ENCODE measurements at places on chromosomes 7 and 10.

DNA sequence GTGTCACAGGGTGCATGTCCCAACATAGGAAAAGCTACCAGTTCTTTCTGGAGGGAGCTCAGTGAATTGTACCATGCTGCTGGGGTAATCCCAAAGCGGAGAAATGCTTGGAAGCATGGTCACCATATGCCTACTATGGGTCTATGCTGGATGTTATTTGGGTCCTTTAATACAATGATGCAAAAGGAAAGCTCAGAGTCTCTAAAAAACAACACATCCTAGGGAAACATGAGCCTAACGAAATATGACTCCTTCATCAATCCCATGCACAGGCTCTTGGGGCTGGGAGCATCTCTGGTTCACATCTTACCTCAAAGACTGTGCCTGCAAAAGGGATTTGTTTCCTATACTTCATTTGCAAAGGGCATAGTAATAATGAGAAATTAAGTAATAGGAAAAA lies 65.2 kb downstream of the CUBN start:
- no peak for DNase-seq

GRCh38 chr7:45153233-45153632 lies 4.4 kb upstream of the RAMP3 start:
- DNase-seq = no peak

GRCh38 chr7:44306606-44307005 lies 18.8 kb downstream of the CAMK2B start:
- no peak for DNase-seq

- DNase-seq = no peak
Measured at GRCh38 chr7:124155432-124156022, 122.7 kb upstream of the TMEM229A start.
